ENCODE measurements at places on chromosomes 5 and 9. TPM values are rescaled to one million over a fixed set of nuclear protein-coding genes. Genes with fewer than 3 reads are reported as not detected.

DNA sequence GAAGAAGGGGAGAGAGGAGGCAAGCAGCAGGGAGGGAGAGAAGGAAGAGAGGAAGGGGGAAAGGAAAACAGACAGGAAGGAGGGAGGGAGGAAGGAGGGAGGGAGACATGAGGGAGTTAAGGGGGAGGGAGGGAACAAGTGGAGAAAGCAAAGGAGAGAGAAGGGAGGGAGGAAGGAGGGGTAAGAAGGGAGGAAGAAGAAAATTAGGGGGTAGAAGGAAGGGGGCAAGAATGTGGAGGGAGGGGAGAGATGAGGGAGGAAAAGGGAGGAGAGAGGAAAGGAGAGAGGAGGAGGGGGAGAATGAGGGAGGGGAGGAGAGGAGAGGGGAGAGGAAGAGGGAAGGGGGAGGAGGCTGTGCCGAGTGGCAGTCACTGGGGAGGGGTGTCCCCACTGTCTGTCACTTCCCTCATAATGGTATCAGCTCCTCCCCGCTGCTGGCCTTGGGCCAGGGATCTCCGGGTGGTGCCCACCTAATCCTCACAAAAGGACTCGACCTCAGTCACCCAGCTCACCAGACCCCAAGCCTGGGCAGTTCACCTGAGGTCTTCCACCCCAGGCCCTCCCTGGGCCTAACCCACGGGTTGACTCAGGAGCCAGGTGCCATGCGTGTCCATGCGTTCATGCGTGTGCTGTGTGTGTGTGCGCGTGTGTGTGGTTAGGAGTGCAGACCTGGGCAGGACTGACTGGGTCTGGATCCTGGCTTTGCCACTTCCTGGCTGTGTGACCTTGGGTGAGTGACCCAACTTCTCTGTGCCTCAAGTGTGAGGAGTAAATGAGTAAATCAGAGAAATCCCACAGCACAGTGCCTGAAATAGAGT is 18.1 kb downstream of the C9orf50 start:
- DNase-seq: no peak

GRCh38 chr5:176812269-176813259 is 2.2 kb downstream of the UNC5A start:
- DNase-seq: peak; percentile 86

- no peak for DNase-seq
Observed at GRCh38 chr9:113664181-113664875, 200.8 kb downstream of the RGS3 start.

DNA sequence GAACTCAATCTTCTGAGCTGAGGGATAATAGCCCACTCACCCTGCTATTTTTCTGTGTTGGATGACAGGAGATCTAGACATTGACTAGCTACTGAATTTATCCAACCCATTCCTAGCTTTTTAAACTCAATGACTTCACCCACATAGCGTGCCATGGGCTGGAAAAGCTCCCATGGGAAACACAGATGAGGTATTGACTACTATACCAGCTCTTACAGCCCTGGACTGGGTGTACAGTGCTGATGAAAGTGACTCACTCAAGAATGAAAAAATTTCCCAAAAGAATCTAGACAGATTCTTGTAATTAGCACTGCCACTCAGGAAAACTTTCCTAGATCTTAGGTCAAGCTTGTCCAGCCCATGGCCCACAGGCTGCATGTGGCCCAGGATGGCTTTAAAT is 72.7 kb upstream of the NREP start:
- DNase-seq: no peak

GRCh38 chr9:22141908-22142307 is 132.8 kb upstream of the CDKN2B start:
- no peak for DNase-seq

DNA sequence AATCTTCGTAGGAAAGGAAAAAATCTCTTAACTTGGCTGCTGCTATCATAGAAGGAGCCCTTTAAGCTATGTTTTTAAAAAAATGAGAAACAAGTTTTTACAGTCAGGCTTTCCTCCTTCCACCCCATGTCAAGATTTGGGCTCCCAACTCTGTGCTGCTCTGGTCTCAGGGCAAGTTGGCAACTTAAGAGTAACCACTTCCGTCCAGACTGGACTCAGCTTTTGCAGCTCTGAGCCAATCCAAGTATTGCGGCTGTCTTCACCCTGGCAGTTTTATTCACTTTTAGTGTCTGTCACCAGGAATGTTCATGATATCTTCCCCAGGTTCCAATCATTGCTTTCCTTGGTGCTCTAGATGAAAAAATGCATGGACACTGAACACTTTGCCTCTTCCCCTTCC is 115.9 kb upstream of the GAS1 start:
- DNase-seq: no peak

DNA sequence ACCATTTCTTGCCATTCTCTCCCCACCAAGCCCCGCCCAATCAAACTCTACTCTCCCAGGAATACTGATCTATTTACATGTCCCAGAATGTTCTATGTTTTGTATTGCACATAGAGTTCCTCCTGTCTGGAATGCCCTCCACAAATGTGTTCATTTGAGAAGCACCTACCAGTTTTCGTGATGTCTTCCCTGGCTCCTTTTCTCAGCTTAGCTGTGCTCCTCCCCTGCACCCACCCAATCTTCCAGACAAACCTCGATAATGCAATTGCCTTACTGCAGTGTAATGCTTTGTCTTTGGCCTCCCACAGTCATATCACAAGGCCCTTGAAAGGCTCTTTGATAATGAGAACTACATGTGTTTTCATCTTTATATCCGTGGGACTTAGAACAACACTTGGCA is 214.5 kb upstream of the ANKRD55 start:
- no peak for DNase-seq

DNA sequence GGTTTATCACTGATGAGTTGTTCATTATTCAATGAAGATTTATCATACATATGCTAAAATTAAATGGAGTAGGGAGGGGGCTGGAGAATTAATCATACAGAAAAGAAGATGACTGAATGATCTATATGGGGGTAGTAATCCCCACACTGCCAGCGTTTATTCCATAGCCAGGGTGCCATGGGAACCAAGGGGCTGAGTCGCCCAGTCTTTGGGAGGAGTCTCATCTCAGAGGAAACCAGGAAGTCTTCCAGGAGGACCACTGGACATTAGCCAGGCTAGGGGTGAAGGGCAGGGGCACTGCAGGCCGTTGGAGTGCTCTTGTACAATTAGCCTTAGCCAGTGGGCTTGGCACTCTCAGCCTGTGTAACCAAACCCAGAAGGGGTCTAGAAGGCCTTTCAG is 226.5 kb downstream of the ARL15 start:
- no peak for DNase-seq

GRCh38 chr9:109919736-109920408 is 139.9 kb downstream of the PALM2AKAP2 start:
- no peak for DNase-seq

DNA sequence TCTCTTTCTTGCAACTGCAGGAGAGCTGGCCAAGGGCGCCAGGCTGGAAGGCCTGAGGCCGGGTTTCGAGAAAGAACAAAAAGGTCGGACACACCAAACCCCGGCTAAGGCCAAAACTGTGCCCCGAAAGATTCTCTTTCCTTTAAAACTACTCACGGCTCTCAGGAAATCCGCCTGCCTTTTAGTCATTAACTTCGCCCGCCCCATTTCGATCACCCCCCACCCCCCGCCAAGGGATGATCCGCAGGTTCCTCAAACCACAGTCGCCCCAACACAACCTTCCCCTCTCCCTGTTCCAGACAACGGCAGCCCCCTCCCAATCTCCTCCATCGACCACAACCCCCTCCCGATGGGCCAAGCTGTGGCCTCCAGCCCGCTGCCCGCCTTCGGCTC is 536 bp downstream of the FEM1C start:
- DNase-seq: no peak

- no peak for DNase-seq
Observed at GRCh38 chr5:54360925-54361662, 50.7 kb upstream of the ARL15 start.

GRCh38 chr9:89488131-89488530 is 9.8 kb downstream of the SEMA4D start:
- no peak for DNase-seq

DNA sequence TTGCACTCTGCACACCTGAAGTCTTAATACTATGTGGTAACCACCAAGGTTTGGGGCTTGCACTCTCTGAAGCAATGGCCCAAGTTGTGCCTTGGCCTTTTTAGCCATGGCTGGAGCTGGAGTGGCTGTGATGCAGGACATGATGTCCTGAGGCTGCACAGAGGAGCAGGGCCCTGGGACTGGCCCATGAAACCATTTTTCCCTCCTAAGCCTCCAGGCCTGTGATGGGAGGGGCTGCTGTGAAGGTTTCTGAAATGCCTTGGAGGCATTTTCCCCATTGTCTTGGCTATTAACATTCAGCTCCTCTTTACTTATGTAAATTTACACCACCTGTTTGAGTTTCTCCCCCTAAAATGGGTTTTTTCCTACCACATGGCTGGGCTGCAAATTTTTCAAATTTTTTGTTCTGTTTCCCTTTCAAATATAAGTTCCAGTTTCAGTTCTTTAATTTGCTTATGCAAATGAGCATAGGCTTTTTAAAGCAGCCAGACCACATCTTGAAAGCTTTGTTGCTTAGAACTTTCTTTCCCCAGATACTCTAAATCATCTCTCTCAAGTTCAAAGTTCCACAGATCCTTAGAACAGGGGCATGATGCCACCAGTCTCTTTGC is 237.4 kb upstream of the DMAC1 start:
- DNase-seq: no peak

DNA sequence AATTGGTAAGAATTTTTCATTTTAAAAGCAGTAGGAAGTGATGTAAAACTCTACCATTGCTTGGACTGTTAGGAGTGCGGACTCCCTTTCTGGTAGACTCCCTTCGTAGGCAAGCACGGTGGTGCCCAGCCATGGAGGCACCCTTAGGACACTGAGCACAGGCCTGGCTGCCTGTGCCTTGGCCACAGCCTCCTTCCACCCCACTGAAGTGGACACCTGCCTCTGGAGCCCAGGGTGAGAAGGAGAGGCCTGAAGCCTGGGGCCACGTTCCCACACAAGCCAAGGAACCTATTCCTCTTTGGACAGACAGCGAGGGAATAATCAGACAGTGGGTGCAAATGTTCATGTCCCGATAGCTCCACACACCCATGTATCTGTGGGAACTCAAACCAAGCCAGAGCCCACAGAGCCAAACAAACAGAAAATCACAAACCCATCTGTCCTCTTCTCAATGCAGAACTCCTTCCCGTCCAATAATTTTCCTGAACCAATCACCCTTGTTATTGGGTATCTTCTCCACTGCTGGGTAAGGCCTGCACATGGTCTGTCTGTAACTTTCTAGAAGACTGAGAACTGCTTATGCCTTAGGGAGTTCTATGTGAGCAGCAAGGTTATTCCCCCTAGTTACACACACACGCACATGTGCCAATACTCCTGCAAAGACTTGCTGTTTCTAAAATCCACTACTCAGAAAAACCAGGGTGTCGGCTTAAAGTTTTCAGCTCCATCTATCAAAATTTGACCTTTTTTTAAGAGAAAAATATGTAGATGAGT is 45.2 kb downstream of the UBE2QL1 start:
- DNase-seq: no peak

Gene SMIM33
- not detected for total RNA-seq

Gene P4HA2
- total RNA-seq: 8.2 TPM

Gene ODF2
- 19.9 TPM for total RNA-seq

Gene ADGRD2
- total RNA-seq: 1.1 TPM

Gene ENTPD2
- total RNA-seq: 3.2 TPM

Gene PCDHB8
- 0.92 TPM for total RNA-seq

Gene FGF18
- total RNA-seq: 0.63 TPM

Measured in H1 (cell line).